ENCODE measurements at places on chromosomes 3 and 15.

DNA sequence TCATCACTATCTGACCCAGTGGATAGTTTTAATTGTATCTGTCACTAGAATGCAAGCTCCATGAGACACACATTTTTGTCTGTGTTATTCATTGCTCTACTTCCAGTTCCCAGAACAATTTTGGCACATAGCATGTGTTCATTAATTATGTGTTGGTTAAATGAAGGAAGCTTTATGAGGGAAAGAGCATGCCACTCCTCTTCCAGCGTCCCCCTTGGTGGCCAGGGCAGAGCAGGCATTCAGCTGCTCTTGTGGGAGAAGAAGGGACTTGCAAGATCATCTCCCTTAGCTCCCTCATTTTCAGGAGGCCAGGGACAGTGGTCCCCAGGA is 489 bp upstream of the GALNT15 start:
- DNase-seq, result no peak

GRCh38 chr3:30668051-30668609 is 61.7 kb downstream of the TGFBR2 start:
- DNase-seq, result no peak

DNA sequence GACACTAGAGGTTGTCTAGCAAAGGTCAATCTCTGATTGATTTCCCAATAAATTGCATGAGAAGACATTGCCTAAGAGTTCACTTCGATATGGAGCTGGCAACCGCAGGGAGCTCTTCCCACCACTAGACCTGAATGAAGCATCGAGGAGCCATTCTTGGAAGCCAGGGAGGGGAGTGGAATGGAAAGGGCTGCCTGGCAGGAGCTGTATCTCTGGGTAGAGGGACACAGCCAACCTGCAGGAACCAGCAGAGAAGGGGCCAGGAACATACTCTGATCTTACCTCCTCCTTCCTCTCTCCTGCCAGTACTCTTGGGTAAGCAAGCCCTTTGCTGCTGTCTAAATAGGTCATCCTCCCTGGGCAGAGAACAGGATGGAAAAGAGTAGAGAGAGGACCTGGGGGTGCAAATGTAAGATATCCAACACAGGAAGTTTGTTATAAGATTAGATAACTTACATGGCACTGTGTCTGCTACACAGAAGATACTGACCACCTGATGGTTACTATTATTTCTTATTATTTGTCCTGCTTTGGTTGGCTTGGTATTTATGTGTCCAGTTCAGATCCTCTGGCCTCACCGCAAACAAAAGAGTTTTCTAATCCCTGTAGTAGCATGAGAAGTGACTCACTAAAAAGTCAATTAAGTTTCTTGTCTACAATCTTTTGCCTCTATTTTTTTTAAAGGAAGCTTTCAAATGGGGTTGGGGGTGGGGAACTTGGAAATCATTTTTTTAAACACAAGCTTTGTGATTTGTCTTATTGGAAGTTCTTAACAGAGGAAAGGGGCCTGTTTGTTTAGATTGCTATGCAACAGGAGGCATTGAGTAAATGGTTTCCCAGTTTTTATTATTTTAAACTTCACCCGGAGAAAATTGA is 156.7 kb upstream of the TSC22D2 start:
- no peak for DNase-seq

DNA sequence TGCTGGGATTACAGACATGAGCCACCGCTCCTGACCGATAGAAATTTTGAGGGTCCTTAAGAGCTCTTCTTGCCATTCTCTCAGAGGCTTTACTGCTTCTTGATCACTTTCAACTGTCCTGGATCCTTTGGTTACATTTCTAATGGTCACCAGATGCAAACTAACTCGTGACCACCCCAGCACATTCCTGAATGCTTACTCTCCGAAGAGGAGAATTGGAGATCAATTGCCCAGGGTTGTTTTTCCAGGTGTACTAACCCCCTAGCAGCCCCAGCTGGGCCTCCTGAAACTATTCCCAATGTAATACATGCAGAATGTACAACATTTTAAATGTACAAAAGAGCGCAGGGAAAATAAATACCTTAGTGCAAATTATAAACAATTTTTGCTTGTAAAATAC is 65.1 kb upstream of the TBL1XR1 start:
- DNase-seq, result no peak

DNA sequence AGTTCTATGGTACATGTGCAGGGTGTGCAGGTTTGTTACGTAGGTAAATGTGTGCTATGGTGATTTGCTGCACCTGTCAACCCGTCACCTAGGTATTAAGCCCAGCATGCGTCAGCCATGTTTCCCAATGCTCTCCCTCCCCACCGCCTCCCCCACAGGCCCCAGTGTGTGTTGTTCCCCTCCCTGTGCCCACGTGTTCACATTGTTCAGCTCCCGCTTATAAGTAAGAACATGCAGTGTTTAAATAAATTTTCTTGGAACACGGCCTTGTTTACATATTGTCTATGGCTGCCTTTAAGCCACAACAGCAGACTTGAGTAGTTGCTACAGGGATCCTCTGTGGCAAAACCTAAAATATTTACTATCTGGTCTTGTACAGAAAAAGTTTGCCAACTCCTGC is 41.3 kb upstream of the CORO2B start:
- DNase-seq, result no peak

DNA sequence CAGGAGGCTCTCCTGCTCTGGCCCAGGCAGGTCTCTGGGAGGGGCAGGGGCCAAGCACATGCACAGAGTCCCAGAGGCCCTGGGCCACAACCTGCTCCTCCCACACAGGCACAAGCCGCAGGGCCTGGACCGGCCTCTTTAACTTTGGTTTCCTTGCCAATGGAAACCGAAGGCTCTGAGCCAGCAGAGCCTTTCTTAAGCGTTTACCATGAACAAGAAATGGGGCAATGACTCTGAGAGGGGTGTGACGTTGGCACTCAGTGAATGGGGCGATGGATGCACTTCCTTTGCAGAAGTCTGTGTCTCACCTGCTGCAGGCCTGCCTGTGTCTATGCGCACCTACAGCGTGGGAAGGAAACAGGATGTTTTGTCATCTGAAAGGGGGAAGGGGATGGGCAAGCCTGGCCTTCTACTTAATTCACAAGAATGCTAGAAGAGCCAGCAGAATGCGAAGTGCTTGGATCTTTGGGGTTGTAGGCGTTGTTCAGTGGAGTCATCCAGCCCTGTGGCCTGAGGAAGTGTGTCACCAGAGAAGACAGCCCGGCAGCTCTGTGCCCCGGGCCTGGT is 41.8 kb downstream of the IFT122 start:
- no peak for DNase-seq

DNA sequence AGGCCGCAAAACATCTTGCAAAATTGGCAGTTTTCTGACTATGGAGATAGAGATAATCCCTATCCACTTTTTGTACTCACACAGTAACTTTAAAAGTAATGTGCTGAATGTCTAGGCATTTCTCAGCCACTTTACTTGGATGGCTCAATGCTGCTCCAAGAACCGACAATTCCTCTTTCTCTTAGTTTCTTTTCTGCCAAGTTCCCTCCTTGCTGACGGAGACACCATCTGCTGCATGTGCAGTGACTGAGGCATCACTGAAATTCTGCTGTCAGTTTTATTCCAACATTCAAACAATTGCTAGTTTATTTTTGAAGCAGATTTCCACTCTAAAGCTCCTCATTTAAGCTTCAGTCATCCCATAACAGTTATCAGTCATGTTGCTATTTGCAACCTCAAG is 116.0 kb upstream of the RBMS3 start:
- no peak for DNase-seq

- DNase-seq, result no peak
Measured at GRCh38 chr15:79943820-79944219, 27.2 kb downstream of the BCL2A1 start.

- no peak for DNase-seq
Measured at GRCh38 chr15:62495670-62496614, 330.9 kb upstream of the C2CD4B start.

DNA sequence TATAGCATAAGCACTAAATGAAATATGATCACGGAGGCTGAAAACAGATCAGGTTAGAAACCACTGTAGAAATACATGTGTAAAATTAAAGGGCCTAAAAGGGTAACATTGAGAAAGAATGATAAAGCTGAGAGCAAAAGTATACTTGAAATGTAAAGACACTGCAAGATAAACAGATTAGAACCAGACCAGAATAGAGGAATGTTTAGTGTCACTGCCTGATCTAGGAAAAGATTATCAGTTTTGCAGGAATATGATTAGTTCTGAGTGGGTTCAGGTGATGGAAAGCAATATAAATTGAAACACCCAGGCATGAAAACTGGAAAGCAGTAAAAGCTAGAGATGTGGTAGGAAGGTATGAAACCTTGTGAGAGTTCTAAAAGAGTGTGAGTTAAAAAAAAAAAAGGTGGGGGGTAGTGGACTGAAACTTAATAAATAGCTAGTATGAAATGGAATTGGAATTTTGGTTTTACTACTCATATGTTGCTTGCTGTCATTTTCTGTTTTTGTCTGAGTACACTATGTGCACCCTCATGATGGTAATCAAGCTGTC is 16.0 kb upstream of the C3orf38 start:
- no peak for DNase-seq

DNA sequence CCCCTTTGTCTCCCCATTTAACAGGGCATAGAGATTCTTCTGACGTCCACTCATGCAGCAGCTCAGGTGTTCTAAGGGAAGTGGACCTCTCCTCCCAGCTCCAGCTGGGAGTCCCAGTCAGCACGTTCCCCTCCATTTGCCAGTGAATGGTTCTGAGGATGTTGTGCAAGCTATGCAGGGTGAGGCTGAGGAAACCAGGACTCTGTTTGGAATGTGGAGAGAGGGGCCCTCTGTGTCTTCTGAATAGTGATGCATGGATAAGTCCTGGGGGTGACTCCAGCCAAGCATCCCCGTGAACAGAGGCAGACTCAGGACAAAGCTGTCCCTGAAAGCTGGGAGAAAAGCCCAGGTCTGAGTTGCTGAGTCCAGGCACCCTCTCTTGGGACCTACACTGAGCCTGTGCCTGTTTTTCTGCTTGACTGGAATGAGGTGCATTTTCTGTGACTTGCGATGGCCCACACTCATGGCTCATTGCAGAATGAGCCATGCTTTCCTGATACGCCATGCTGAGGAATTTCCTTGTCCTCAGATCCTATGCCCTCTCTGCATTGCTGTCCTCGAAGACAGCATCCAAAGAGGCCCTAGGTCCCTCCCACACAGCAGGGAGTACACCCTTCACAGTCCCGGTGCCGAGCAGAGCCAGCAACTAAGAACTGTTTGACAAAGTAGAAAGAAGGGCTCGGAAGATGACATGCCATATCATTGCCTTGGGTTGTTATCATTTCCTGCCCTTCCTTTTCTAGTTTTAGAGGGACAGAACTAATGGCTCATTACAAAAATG is 185.2 kb downstream of the ATP10A start:
- no peak for DNase-seq

All from large intestine (tissue), 12 donors.